Stimulated activated CD4-positive, alpha-beta T cell treated with anti-CD3 and anti-CD28 coated beads, Interleukin-12 subunit alpha, Interleukin-12 subunit beta, amount 100 ng/mL, for 4 hours (primary cell): ENCODE measurements at places on chromosomes 7 and 10.

- peak; percentile 28 for DNase-seq
Observed at GRCh38 chr7:78039790-78040776, 241.5 kb downstream of the PHTF2 start.

- DNase-seq, result no peak
Observed at GRCh38 chr10:60661637-60662036, 116.6 kb upstream of the CDK1 start.

GRCh38 chr7:47610506-47611044 is 28.7 kb upstream of the TNS3 start:
- DNase-seq, result no peak

DNA sequence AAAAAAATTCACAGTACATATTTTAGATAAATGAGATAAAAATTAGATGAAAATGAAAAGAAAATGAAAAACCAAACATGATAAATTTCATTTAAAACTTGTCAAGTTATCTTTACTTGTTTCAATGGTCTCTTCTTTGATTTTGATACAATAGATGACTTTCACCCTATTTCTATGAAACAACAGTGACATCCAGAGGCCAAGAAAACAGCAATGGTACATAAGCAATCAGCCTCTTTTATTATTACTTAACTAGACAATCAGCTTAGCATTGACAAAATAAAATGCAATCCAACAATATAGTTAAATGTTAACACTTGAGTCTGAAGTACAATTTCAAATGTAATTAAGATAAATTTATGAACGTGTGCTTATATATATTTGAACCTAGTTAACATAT is 74.8 kb upstream of the GPR37 start:
- no peak for DNase-seq

DNA sequence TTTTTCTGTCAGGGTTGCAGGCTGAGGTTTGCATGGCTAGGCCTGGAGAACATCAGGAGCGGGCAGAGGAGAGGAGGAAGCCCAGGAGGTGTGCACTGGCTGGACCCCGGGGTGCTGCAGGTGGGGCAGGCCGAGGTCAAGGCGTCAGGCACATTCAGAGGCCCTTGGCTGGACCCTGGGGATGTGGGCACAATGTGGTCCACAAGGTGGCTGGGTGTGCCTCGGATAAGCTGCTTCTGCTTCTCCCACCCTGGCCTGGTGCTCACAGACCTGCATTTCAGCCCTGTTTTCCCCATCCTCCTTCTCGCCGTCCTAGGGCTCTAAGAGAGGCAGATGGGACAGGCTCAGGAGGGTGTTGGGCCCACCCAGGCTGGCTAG is 108.2 kb downstream of the ADCY1 start:
- no peak for DNase-seq

- no peak for DNase-seq
Observed at GRCh38 chr7:28005075-28005846, 175.3 kb downstream of the JAZF1 start.

DNA sequence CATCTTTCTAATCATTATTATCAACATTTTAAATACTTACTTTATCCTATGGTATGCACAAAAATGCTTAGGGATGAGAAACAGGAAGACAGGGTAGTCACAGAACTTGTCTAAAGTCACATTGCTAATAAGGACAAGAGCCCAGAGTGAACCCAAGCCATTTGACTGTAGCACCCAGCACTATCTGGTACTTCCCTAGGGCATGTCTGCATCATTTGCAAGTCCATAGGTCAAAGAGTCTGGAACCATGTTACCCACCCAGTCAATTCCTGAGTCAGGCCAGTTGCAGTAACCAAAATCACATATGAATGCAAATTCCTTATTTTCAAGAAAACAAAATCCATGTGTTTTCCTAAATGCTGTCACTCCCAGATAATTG is 19.1 kb downstream of the ASAH2 start:
- DNase-seq, result no peak
